ENCODE measurements at places on chromosomes 5 and 9.
A peak's percentile ranks its signal among the peaks of the same experiment; 100 is the strongest.

DNA sequence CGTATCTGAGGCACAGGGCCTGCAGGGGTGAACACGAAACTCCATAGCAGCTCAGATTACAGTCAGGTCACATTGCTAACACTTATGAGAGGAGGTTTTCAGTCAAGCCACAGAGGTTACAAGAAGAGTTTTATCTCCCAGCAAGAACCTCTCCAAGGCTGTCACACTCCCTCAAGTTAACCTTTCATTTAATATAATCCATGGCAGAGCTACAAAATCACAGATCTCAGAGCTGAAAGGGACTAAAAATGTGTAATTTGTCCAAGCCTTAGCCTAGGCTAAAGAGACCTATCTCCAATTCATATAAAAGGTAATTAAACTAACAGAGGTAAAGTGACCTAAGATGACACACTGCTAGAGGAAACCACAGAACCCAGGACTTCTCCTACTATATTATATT is 57.2 kb downstream of the MLANA start:
- DNase-seq: no peak

- DNase-seq: no peak
These were observed 99.8 kb downstream of the PPP2R2B start for GRCh38 chr5:146778795-146779194.

DNA sequence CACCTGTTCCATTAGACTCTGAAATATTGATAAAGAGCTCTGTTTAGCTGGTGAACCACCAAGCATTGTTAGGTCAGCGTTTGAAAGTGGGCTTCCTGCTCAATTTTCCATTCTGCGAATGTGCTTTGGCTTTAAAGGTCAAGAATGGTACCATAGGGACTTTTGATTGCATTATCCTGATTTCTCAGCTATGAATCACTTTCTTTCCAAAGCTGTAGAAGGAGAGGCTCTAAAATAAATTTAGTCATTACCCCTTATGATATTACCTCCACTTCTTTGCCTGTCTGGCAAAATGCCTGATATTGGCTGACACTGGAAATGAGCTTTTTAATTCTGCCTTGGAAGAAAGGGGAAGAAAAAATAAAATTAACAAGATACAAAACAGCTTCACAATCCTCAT is 237.2 kb upstream of the CTNND2 start:
- DNase-seq: no peak

DNA sequence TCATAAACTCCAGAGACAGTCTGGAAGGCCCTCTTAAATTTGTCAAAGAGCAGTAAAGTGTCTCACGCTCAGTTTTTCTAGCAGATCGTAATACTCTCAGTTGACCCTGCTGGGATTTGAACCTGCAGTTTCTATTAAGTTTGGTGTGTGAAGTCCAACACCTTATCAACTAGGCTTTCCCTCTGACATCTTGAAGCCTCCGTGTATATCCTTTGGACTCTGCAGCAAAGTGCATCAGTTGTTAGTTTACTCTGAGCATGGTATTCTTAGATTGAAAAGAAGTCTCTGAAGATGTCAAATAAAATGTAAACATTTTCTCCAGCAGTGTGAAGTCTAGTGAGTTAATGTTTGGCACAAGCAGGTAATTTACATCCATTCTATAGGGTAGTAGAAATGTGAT is 2.4 kb downstream of the FUBP3 start:
- DNase-seq: no peak

- DNase-seq: no peak
These were observed 130.4 kb downstream of the CRB2 start for GRCh38 chr9:123486431-123486830.

GRCh38 chr5:170361616-170362015 is 27.6 kb downstream of the KCNMB1 start:
- DNase-seq: no peak

GRCh38 chr5:56172241-56172640 is 60.9 kb downstream of the ANKRD55 start:
- DNase-seq: no peak

- no peak for DNase-seq
These were observed at the start of gene ZNF366 for GRCh38 chr5:72507231-72507906. ZNF366 (minus strand) TSS chr5:72507410; CDS start chr5:72461496, 45,914 bp downstream.

- no peak for DNase-seq
These were observed 47.0 kb downstream of the APC start for GRCh38 chr5:112784726-112785125.

GRCh38 chr5:154118893-154119336 is 71.6 kb upstream of the GALNT10 start:
- DNase-seq: no peak

- DNase-seq: no peak
These were observed 60.6 kb upstream of the ABCA1 start for GRCh38 chr9:104988539-104988938.

DNA sequence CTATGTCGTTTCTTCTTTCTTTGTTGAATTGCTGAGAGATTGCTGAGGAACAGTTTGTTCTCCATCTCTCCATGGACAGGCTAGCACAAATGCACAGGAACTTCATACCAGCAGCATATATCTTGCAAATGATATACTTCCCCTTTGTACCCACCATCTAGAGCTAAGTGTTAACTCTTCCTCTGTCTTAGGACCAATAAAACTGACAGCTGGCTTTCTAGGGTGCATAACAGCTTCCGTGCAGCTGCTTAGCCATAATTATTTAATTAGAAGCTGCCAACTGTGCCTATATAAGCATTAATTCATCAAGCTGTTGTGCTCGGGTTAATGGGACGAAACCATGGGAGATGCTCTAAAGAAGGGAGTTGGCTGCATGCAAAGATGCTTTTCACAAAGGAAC is 38.7 kb downstream of the KCTD16 start:
- no peak for DNase-seq

DNA sequence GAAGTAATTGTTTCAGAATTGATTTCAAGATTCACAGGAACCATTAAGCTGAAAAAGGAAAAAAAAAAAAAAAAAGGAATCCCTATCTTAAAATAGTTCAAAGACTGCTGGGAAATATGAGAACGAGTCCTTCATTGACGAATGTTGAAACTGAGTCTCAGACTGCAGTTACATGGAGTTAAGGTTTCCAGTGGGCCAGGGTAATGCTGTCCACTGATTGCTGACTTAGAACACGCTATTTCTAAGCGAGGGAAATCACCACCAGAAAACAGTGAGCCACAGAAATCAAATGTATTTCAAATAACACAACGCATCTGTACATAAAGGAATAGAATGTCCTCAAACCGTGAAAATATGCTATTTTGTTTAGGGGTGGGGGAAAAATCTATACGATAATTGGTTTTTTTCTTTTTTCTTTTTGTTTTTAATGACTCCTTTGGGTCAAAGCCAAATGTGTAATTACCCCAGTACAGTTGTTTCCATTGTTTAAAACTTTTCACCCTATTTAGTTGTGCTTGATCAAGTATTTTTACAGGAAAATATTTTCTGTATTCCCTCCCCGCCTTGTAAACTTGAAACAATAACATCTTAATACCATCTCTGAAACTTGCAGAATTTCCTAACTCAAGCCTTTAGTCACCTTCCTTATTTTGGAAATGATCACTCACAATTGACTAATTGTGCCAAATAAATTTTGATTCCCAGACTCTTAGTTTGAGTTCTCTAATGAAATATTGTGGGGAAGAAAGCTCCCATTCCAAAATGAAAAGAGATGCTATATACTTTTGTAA is 208.3 kb downstream of the MCTP1 start:
- DNase-seq: no peak

DNA sequence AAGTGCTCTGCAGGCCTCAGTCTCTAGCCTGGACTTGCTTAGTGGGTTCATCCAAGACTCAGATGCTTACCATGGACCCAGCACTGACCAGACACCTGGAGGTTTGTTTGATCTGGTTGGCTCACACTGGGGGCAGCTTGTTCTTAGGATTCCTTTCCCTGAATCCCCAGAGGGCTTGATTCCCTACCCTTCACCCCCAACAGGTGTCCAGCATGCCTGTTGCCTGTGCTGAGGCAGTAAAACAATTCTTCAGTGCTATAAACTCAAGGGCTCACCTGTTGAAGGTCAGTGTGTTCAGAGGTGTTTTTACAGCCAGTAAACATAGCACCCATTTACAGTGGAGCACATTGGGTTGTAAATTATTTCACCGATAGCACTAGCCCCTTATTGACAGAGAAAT is 123.8 kb upstream of the KLF4 start:
- DNase-seq: no peak

GRCh38 chr5:178466342-178466741 is 123.9 kb downstream of the COL23A1 start:
- DNase-seq: no peak

GRCh38 chr9:68455451-68455850 is 85.2 kb downstream of the TMEM252 start:
- no peak for DNase-seq

DNA sequence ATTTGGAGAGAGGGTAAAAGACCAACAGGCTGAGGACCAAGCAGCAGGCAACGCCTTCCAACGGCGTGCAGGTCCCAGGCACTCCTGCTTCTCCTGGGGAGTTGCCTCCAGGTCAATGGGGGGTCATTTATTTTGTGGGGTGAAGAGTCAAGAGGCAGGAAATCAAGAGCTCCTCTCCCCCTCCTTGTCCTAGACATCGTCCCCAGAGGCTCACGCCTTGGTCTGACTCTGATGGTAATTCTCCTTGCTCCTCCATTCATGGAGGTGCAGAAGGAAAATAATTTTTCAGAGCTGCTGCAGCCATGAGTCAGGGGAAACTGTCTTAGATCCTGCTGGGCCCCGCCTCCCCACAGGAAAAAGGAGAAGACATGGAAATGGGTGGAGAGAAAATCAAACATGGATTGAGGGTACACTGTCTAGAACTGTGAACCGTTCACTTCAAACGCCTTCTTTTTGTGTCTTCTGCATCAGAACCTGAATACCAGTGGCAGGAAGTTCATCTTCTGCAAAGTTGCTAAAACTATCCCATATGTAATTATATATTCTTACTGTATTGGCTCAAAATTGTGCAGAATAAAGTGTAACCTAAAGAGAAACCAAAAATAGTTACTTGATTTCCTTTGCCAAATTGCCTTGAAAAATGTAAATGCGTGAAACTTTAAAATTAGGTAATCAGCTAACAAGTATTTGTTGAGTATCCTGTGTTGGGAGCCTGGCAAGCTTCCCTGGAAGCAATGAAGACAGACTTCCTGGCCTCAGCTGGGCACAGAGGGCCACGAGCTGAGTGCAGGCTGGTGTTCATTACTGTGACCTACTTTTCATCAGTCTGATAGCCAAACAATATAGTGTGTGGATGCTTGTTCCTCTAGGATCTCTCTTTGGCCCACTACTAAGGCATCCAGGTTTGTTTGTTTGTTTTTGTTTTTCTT is 142.0 kb downstream of the CMYA5 start:
- DNase-seq: no peak

GRCh38 chr5:67291066-67291465 is 94.5 kb upstream of the CD180 start:
- no peak for DNase-seq

- peak; percentile 57 for DNase-seq
These were observed 1.3 kb downstream of the CD74 start for GRCh38 chr5:150411245-150411979.

DNA sequence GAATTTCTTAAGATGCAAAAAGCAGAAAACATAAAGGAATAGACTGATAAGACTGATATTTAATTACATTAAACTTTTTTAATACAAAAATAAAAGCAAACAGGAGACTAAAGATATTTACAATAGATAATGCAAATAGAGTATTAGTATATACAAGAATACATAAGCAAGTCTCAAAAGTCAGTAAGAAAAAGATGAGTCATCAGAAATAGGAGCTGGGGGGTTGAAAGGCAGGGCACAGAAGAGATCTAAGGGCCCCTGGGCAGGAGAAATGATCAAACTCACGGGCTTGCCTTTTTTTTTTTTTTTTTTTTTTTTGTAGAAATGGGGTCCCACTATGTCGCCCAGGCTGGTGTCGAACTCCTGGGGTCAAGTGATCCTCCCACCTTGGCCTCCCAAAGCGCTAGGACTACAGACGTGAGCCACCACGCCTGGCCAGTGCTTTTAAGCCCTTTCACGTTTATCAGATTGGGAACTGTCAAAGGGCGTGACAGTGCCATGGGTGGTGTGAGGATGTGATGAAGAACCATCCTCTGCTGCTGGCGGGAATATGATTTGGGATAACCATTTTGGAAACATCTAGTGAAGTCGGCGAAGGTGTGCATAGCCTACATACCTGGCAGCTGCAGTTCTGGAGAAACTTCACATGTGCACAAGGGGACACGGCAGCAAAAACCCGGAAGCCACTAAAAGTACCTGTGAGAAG is 126.1 kb downstream of the CACNA1B start:
- DNase-seq: no peak

- DNase-seq: no peak
These were observed 85.8 kb upstream of the ALDH1A1 start for GRCh38 chr9:73038613-73039012.
